ENCODE measurements at places on chromosomes 16 and 17.

GRCh38 chr17:67411397-67411796 lies 34.3 kb downstream of the PITPNC1 start:
- DNase-seq = no peak

GRCh38 chr17:3602499-3602898 lies 6.7 kb downstream of the TRPV1 start:
- DNase-seq = peak; percentile 8

- no peak for DNase-seq
Measured at GRCh38 chr16:76193906-76194615, 83.1 kb upstream of the CNTNAP4 start.

DNA sequence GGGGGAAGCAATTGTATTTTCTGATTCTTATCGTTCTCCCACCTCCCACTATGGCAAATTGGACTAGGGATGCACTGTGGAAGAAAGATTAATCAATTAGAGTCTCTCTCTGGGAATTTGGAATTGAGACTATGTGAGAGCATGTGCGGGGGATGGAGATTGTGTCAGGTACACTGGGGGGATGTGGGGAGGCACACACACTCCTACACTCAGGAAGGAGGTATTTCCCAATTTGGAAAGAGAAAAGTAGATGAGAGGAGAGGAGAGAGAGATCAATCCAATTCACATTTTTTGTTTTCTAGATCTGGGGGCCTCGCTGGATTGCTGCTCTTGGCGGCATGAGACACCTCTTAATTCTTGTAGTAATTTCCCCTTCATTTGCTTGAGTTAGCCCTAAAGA lies 14.3 kb upstream of the PRKCB start:
- DNase-seq = no peak

DNA sequence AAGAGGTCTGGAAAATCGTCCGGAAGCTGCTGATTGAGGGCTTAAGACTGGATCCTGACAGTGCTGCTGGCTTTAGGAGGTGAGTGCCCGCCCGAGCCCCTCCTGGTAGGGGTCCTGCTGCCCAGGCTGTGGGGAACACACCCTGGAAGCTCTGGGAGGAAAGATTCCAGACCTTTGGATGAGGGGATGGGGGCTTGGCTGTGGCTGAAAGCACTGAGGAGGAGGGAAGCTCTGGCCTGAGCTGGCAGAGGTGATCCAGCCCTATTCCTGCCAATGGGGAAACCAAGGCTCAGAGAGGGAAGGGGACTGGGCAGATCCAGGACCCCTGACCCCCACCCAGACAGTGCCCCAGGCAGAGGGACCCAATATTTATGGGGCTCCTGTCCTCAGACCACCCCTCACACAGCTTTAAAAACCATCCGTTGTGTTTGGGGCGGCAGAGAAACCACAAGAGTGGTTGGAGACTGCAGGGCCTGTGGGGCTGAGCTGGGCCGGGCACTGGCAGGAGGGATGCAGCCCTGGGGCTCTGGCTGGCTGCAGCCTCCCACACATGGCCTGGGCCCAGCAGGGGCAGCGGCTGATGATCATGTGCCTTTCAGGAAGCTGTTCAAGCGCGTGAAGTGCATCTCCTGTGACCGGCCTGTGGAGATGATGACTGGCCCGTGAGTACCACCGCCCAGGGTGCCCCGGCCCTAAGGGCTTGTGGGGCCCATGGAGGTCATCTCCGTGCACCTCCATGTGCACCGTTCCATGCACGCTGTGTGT lies 22.8 kb downstream of the UBALD1 start:
- no peak for DNase-seq

DNA sequence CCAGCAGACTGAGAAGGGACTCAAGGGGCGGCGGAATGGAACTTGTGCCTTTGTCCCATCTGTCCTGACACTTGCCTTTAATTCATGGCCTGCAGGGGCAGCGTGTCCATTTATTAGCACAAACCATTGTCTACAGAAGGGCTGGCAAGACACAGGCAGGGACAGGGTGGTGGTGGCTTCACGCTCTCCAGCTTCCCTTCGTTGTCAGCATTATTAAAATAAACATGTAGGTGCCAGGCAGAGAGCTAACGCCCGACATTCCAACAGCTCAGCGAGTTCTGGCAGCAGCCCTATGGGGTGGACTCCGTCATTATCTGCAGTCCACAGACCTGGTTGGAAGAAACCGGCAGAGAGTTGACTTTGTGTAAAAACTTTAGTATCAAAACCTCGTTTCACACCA lies 16.3 kb downstream of the DNAI2 start:
- no peak for DNase-seq

DNA sequence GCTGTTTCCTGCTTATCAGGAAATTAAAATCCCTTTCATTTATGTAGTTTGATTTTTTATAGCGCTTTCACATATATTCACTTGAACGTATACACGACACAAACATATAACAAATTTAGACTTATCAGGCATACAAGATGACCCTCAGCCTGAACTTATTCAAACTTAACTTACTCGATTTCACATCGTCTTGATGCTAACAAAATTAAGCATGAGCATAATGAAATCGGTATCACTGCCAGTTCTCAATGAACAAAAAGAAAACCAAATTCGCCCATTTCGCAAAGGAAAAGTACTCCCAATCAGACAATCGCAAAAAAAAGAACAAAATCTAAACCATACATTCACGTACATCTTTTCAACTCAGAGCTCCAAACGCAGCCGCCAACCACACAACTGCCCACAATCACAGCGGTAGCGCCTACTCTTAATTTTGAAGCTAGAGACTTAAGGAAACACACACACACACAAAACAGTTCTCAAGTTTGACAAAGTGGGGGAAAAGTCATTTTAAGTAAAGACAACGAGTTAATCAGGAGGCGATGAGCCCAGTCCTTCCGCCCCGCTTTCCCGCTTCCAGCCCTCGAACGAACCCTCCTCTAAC lies 1.1 kb downstream of the GJC1 start:
- DNase-seq = peak; percentile 4

- DNase-seq = no peak
Measured at GRCh38 chr16:54627616-54628015, 303.0 kb upstream of the IRX5 start.

DNA sequence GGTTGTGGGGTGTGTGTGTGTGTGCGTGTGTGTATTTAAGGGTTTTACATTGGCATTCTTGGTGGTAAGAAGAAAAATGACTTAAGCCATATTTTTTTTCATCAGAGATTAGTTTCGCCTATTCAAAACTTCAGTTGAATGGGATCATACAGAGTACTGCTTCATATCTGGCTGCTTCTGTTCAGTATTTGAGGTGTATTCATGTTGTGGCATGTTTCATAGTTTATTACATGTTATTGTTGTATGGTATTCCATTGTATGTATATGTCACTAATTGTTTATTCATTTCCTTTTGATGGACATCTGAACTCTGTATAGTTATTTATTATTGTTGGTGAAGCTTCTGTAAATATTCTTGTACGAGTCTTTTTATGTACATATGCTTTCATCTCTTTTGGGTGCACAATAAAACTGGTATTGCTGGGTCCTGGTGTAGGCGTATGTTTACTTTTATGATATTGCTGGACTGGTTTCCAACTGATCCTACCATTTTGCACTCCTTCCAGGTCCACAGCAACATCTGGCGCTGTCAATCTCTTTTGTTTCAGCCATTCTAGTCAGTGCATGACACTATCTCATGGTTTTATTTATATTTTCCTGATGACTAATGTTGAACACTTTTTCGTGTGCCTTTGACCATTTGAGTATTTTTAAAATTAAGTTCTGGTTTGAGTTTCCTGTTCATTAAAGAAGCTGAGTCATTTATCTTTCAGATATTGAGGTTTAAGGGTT lies 77.4 kb upstream of the MAF start:
- DNase-seq = no peak

GRCh38 chr16:69276148-69277115 lies 34.7 kb upstream of the VPS4A start:
- no peak for DNase-seq

DNA sequence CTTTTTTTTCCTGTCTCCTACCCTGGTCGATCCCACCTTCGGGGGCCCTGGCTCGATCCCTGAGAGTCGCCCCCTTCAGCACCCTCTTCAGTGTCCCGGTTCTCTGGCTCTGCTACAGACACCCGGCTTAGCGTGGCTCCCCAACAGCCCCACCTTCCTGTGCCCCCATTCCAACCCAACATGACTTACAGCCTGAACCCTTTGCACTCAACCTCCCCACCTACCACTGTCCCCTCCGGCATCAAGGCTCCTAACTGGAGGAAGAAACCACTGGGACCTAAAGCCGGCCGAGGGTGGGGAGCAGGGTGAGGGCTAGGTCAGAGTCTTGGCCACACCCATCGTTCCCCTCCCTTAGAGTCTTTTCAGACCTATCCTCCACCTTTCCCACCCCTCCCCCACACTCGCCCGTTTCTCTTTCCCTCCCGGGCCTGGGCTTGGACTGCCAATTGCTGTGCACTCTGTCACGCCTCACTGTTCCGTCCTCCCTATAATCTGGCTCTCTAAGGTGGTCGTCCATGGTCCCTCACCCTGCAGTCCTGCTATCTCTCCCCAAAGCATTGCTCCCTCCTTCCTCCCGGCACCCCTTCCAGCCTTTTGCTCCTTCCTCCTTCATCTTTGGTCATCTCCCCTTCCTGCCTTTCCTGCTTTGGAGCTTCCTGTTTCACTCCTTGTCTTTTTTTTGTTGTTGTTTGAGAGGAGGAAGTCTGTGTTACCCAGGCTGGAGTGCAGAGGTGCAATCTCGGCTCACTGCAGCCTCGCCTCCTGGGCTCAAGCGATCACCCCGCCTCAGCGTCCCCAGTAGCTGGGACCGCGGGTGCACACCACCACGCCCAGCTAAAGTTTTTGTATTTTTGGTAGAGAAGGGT lies 890 bp upstream of the CLDN7 start:
- no peak for DNase-seq

- DNase-seq = no peak
Measured at GRCh38 chr17:2719861-2720260, 8.3 kb upstream of the CLUH start.

- no peak for DNase-seq
Measured at GRCh38 chr17:4148611-4149308, 5.8 kb downstream of the CYB5D2 start.

GRCh38 chr16:55697867-55698266 lies 42.1 kb downstream of the SLC6A2 start:
- DNase-seq = no peak

DNA sequence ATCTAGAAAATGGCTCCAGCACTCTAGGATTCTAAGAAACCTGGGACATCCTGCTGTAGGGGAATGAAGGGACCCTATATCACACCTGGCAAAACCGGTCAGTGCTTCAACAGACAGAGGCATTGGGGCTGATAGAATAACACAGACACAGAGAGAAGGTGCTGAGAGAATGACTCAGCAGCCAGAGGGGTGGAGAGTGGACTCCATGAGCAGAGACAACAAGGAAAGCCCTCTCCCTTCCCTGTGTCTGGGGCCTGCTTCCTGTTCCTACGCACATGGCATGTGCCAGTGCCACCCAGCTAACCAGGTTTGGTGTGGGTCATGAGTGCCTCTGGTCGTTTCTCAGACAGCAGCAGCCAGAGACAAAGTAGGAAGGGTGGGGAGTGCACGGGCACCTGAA lies 140.3 kb downstream of the CCT6B start:
- DNase-seq = no peak

DNA sequence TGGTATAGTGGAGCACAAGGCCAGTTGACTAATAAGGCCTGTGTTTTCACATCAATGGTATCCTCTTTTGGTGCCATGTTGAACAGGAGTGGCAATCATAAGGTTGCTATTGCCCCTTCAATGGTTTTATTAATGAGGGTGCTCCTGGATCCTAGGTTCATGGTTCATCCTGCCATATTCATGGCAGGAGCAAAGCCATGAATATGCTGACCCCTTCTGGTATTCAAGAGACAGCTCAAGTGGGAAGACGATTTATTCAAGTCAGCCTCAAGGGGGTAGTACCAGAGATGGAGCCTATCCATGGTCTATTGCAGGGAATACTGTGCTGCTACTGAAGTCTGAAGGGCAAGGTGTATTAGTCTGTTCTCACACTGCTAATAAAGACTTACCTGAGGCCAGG lies 2.6 kb downstream of the ABCA9 start:
- no peak for DNase-seq

DNA sequence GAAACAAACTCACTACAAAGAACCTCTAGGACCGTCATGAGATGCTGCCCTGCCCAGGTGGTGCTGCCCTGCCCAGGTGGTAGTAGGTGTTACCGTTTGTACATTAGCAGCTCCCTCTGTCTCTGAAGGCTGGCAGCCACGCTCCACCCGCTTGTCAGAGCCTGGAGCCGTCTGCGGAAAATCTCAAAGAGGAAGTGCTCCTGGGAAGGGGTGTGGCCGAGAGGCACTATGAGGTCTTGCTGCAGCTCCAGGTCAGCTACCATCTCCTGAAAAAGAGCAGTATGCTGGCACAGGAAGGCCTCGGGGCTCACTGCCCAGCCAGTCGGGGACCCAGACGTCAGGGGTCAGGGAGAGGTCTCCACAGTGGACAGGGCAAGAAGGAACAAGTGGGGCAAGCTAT lies 28.3 kb downstream of the ZNF276 start:
- DNase-seq = no peak

GRCh38 chr16:50103764-50104163 lies 38.0 kb downstream of the HEATR3 start:
- no peak for DNase-seq

DNA sequence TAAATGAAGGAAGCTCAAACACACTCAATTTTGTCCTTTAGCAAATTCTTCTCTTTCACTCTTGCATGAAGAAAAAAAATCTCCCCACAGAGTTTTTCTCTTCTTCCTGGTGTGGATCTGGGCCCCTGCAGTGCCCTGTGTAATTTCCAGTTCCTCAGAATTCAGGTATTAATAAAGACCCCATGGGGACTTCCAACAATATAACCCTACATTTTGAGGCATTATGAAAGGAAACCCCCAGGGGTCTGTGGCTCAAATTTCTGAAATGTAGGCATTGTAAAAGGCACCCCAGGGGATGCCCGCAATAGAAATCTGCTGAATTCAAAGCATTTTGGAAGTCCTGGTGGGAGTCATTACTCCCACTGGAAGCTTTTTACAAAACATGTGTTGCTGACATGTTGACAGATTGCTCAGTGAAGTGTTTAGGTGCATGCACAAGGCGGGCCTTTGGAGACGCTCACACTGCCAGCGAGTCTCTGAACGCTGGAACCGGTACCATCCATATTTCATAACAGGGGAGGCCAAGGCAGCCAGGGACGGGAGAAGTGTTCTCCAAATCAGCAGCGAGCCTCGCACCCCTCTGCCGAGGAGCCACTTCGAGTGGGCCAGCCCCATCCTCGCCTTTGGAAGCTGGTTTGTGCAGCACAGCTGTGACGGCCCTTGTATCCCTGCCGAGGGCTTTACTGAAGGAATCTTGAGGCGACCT lies 154.0 kb downstream of the ZNF423 start:
- no peak for DNase-seq

- no peak for DNase-seq
Measured at GRCh38 chr17:49291929-49292328, 61.3 kb upstream of the PHOSPHO1 start.
